Activated T-helper 1 cell treated with anti-CD3 and anti-CD28 coated beads, Interleukin-2, amount 50 U/mL, for 16 hours (primary cell): ENCODE measurements at places on chromosomes 5 and 9.

- DNase-seq: no peak
Measured at GRCh38 chr9:33142535-33142934, 24.6 kb downstream of the B4GALT1 start.

- DNase-seq: no peak
Measured at GRCh38 chr5:124596595-124597421, 149.6 kb downstream of the ZNF608 start.

DNA sequence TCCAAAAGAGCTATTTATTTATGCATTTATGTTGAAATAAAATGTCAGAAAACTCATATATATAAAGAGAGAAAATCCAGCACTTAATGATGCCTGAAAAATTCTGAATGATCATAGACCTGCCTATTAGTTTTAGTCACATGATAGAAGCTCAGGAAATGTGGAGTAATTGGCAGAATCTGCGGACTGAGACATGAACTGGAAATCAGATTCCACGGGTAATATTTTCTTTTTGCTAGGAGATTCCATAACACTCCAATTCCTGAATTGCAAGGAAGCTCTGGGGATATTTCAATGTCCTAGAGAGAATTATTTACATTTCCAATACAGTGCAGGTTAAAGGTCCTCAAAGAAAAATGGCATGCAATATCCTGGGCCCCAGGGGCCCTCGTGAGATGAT, 778.8 kb downstream of the SEMA5A start:
- no peak for DNase-seq

DNA sequence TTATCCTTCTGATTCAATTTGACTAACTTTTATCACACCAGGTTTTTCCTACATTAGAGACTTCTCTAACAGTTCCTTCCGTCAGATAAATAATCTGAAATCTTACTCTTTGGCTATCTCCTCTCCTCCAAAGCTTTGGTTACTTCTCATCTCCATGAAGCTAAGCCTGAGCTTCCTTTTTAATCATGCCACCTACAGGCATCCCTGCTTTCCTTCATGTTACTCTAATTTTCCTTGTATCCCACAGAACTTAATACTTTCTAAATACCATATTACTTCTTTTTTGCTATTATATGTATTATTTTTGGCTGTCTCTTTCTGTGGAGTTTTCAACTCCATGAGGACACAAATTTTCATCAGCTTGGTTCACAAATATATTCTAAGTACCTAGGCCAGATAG, 49.7 kb downstream of the C9 start:
- DNase-seq: no peak

GRCh38 chr5:87116825-87117512, 150.7 kb upstream of the RASA1 start:
- no peak for DNase-seq

DNA sequence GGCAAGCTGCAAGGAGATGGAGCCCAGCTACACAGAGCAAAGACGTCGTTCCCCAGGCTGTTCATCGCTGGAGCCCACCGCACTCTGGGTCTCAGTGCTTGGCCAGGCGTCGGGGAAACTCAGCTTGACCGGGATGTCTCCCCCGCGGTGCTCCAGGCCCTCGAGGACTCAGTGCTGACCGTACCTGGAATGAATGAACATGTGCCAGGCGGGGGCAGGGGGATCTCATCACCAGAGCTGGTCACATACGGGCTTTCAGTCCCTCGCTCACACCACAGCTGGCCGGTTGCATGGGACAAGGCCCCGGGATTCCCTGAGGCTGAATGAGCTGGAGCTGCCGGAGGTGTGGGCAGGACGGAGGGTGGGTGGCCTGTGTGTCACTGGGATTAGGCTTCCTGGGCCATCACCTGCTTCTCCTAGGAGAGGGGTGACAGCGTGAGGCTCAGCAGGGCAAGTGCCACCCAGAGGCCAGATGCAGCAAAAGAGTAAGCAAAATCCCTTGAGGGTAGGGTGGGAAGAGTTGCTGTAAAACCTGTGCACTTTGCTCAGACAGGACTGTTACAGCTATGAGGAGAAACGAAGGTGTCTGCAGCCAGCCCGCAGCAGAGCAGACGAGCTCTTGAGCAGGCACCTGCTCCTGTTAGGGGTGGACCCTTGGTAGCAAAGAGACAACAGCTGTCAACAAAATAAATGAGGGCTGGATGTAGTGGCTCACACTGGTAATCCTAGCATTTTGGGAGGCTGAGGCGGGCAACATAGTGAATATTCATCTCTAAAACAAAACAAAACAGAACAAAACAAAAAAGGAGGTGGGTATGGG, 70.7 kb upstream of the RAPGEF1 start:
- DNase-seq: no peak

DNA sequence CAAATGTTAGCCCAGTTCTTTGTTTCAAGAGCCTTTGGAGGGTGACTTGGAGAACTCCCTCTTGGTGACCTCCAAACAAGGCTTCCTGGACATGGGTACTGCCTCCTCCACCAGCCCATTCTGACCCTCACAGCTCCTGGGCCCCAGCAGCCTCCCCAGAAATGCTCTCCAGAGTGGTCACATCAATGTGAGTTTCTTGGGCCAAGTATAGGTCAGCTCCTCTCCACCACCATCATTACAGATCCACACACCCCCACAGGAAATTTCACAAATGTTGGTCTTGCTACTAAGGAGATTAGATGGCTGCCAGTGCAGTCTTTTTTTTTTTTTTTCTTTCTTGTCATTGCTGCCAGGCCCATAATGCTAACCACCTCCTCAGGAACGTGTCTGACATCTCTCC, 410.7 kb downstream of the DTWD2 start:
- DNase-seq: no peak

- DNase-seq: no peak
Measured at GRCh38 chr5:35056686-35057085, 8.9 kb upstream of the AGXT2 start.

DNA sequence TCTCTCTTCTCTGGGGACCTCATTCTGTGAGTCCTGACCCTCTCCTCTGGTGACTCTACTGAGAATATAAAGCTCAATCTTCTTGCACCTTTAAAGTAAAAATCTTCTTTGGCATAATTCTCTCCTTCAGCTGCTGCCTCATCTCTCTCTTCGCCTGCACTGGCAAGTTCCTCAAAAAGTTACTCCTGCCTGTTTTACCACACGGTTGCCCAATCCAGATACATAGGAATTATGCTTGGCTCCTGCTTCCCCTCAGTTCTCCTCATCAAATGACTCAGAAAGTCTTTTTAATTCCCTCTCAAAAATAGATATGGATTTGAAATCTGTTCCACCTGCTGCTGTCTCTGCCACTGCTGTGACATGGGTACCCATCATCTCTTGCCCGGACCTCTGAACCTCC, 14.4 kb upstream of the HRCT1 start:
- DNase-seq: no peak

- DNase-seq: no peak
Measured at GRCh38 chr9:138073808-138074207, 196.2 kb downstream of the CACNA1B start.

- DNase-seq: no peak
Measured at GRCh38 chr9:108994695-108995094, 18.6 kb downstream of the CTNNAL1 start.

DNA sequence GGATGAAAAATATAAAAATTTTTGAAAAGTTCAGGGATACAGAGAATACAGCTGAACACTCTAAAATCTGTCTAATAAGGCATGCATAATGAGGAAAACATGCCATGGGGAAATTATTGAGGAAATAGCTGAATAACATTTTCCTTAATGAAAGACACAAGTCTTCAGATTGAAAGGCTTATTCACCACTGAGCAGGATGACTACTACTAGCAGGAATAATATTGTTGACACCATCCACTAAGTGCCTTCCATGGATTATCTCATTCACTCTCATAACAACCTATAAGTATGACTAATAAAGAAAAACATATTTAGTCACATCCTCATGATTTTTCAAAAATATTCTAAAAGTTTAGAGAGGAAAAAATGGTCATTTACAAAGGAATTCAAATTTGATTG, 96.7 kb upstream of the FER start:
- no peak for DNase-seq

GRCh38 chr5:136754216-136754615, 388.9 kb upstream of the TRPC7 start:
- no peak for DNase-seq

GRCh38 chr5:1770443-1770802, 29.2 kb downstream of the MRPL36 start:
- no peak for DNase-seq

- no peak for DNase-seq
Measured at GRCh38 chr9:72527801-72528195, 6.4 kb downstream of the TMC1 start.

DNA sequence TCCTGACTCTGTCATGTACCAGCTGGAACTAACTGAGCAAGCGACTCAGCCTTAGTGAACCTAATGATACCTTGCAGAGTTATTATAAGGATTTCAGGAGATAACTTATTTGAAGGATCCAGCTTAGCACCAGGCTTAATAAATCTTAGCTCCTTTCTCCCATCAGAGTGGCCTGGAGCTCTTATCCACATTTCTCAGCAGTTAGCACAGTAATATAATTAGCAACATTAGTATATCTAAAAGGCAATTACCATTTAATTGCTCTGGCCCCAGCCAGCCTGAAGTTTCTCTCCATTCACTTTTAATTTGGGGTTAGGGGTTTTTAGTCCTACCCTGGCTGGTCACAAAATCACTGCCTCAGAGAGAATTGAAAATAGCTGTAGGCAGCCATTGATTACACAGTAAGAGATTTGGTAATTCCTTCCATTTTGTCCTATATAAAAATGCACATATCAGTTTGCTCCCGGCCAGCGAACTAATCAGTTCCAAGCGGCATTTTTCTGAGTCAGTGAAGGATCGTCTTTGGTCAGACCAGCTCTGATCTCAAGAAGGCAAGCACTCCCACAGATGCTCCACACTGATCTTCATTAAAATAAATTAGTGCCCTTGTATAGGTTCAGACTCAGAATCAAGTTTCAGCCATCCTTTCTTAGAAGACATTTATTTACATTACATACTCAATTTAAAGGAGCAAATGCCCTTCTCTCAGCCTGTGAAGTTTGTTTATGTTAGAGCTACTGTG, 56.6 kb downstream of the SNCAIP start:
- DNase-seq: no peak
